ENCODE measurements at places on chromosomes 12 and 14.

DNA sequence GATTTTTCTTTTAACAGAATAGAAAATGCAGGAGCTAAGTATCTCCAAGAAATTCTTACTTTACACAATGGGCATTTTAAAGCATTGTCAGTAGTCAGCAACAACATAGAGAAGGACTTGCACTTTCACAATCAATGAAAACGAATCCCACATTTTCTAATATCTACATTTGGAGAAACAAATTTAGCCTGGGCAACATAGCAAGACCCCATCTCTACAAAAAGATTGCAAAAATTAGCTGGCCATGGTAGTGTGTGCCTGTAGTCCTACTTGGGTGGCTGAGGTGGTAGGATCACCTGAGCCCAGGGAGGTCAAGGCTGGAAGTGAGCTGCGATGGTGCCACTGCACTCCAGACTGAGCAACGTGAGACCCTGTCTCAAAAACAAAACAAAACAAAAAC, 30.6 kb upstream of the C2CD5 start:
- DNase-seq = no peak

GRCh38 chr12:49037947-49038237, 19.3 kb upstream of the PRKAG1 start:
- no peak for DNase-seq

DNA sequence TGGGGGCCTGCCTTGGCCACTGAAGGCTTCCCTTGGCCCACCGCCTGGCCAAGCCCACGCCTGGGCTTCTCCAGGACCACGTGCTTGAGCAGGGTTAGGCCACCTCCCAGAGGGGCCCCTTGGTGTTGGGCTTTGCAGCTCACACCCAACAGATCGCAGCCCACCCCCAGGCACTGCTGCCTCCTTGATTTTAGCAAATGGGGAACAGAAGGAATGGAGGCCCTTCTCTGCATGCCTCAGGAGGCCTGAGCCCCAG, 23.3 kb downstream of the RAB35 start:
- DNase-seq = no peak

DNA sequence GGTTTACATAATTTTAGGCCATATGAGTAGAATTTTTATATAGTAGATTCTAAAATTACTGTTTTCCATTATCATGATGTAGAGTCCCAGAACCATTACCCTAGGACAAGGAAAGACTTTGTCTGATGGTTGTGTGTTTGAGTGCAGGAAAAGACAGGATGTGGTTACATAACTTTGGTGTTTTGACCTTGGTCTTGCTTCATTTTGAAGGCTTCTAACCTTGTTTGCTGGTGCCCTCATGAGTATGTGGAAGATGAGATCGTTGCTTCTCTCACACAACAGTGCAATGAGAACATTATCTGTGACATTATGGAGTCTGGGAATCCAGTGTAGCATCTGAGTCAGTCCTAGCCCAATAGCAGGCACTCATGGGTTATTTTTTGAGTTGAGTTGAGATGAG, 106.2 kb downstream of the IGF1 start:
- no peak for DNase-seq

DNA sequence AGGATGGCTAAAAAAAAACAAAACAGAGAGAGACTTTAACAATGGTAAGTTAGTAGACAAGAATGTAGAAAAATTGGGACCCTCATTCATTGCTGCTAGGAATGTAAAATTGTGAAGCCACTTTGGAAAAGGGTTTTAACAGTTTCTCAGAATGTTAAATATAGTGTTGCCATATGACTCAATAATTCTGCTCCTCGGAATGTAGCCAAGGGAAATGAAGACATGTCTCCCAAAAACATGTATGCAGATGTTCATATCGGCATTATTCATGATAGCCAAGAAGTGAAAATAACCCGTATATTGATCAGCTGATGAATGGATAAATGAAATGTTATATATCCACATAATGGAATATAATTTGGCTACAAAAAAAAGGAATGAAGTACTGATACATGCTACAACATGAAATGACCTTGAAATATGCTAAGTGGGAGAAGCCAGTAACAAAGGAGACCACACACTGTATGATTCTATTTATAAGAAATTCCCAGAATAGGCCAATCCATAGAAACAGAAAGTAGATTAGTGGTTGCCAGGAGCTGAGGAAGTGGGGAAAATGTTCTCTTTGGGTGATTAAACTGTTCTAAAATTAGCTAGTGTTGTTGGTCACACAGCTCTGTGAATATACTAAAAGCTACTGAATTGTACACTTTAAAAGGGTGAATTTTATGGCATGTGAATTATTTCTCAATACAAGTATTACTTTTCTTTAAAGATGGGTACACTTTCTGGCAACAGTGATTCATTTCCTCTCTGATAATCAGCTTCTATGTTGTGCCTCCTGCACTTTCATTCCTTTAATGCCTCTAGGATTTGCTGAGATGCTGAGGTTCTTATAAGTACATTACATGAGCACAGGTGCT, 132.5 kb downstream of the DAAM1 start:
- no peak for DNase-seq

GRCh38 chr12:124622331-124622730, 54.9 kb upstream of the NCOR2 start:
- DNase-seq = no peak

DNA sequence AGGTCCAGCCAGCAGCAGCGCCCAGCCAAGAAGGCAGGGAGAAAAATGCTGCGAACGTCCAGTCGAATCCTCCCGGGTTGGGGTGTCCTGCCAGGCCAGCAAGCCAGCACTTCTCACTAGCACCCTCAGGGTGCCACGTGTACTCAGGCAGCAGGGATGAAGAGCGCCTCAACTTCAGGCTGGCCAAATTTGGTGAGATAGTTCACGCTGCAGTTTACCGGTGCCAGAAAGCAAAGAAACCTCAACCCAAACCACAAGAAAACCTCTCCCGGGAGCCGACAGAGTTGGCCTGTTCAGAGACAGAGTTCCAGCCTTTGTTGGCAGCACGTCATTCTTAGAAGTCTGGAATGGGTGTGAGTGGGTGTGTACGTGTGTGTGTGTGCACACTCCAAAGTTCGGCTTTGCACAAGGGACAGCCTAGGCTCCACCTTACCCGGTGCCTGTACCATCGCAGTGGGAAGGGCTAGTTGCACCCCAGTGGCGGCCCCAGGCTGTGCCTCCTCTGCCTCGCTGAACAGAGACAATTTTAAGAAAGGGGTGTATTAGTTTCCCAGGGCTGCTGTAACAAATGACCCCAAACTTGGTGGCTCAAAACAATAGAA, 42.1 kb downstream of the ELK3 start:
- DNase-seq = no peak

DNA sequence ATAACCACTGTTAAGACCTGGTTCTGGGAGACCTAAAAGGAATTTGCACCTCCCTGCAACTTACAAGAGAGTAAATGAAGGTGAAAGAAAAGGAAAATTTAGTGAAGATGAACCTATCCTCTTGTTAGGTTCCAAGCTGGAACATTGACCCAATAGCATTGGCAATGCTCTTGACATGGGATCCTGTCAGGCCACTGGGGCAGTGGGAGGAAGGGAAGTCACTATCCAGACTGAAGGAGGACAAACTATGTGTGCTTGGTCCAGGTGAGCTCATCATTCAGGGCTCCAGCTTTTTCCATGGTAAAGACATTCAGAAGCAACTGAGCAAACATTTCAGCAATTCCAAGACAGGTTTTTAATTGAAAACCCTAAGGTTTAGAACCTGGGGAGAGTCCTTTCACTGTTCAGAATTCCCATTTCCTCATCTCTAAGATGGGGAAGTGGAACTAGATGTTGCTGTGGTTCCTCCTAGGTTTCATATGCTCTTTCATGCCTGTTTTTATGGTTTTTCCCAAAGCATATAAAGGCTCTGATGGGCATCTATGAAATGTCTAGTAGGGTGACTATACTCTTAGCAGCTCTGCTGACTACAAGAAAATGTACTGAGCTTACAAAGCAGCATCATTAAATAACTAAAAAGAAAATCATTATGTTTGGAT, 33.1 kb downstream of the MAPK1IP1L start:
- no peak for DNase-seq

DNA sequence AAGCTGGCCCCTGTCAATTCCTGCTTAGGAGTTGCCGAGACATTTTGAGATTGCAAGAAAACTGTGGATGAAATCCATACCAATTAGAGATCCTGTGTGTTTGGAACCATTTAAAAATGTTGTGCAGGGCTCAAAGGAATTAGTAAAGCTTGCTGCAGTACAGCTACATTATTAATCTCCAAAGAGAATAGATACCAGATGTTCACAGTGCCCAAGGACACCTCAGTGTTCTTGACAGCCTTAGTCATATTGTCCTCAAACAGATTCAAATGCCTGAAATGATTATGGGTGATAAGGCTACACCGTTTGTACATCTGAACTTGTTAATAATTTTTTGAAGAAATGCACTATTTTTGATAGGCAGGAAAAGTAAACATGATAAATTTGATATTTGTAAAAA, 164.6 kb downstream of the MSRB3 start:
- DNase-seq = no peak

Measured in omental fat pad (tissue), 4 donors.